ENCODE measurements at places on chromosomes 1 and 21.

DNA sequence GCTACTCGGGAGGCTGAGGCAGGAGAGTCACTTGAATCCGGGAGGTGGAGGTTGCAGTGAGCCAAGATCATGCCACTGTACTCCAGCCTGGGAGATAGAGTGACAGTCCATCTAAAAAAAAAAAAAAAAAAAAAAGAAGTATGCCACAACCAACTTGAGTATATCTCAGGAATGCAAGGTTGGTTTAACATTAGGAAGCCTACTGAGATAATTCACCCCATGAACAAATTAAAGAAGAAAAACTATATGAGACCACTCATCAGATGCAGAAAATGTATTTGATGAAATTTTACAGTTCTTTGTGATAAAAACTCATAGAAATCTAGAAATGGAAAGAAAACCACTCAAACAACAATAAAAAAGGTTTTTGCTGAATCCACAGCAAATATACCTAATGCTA lies 373.8 kb downstream of the LMO4 start:
- DNase-seq, result no peak

DNA sequence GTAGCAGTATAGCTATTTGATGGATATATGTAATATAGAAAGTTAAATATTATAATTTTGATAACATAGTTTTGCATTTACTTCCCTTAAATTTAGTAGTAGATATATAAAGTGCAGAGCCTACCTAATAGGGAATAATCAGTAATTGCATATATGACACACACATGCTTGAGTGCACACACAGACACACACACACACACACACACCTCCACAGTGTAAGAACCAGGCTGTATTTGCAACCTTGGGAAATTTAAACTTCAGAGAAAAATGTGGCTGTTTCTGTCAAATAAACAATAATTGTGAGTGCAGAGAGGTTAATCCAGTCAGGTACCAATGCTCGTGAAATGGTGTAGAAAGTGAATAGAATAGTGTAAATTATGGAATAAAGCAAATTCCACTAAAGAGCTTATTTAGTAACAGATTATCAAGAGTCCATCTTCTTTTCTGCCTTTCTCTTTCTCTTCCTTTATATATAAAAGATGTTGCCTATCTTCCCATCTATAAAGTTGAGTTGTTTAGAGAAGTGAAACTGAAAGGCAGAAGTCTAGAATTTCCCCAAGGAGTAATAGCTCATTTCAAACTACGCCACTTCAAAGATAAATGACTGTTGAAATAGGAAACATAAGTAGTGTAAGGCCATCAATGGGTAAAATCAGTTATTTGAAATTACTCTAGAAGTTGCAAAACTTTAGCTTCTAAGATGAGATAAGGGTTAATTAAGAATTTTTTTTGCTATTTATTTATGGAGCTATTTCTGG lies 273.7 kb downstream of the SRGAP2C start:
- DNase-seq, result no peak

GRCh38 chr21:26067836-26068594 lies 102.6 kb downstream of the APP start:
- DNase-seq, result no peak

DNA sequence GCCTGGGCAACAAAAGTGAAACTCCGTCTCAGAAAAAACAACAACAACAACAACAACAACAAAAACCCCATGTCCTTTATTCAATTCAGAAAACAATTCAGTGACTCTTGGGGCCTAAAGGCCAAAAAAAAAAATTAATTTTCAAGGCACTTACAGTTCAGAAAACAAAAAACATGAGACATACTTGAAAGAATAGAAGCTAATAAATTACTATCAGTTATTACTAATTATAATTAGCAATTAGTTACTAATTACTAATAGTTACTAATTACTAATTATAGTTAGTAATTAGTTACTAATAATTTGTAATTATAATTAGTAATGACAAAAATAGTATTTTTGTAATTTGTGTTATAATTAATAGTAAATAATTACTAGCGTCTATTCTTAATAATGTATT lies 56.8 kb upstream of the MPC2 start:
- DNase-seq, result no peak

GRCh38 chr1:186730951-186731729 lies 50.9 kb upstream of the PTGS2 start:
- DNase-seq, result no peak

GRCh38 chr1:30615816-30616590 lies 107.4 kb downstream of the MATN1 start:
- DNase-seq, result no peak

DNA sequence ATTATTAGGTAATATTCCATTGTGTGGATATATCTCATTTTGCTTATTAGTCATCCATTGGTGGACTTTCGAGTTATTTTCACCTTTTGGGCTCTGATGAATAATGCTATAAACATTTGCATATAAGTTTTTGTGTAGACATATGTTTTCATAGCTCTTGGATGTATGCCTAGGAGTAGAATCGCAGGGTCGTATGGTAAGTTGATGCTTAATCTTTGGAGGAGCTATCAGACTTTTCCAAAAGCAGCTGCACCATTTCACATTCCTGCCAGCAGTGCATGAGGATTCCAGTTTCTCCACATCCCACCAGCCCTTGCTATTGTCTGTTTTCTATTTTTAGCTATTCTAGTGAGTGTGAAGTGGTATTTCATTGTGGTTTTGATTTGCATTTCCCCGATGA lies 120.3 kb upstream of the TMEM51 start:
- DNase-seq, result peak; percentile 36

GRCh38 chr1:164581762-164582161 lies 22.8 kb downstream of the PBX1 start:
- DNase-seq, result no peak

DNA sequence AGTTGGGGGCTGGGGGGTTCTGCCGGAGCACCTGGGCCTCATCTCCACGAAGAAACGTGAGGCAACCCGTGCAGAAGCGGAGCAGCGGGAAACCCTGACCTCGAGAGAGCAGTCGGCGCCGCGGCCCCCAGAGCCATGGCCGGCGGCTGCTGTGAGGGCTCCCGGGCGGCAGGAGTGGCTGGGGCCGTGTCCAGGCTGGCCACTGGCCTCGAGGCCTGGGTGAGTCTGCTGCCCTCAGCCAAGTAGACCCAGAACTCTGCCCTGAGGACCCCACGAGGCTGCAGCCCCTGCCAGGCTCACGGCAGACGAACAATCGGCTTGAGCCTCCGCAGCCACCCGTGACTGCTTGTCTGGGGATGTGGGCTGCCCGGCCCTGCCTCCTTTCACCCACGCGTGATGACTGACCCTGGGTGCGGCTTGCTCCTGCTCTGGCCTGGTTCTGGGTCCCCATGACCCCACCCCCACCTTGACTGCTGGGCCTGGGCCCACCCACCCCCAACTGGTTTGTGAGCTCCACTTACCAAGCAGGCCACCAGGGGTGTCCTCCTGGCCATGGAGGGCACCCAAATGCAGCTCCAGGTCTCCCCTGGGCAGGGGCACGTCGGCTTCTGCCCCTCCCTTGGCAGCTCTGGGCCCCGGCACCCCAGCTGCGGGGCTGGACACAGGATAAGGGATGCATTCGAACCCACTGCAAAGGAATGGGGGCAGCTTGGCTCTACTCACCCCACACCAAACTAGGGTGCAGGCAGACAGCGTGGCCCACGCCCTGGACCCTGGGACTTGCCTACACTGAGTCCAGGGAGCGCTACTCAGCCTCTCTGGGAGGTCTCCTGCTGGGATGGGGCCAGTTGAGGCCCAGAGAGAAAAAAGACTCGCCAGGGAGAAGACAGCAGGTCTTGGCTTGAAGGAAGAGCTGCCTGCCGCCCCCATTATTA lies 34.2 kb downstream of the MORN1 start:
- no peak for DNase-seq

- DNase-seq, result peak; percentile 97
These were observed 326.0 kb upstream of the RUNX1 start for GRCh38 chr21:35375115-35375514.

GRCh38 chr1:155518484-155518883 lies 44.1 kb downstream of the ASH1L start:
- no peak for DNase-seq

DNA sequence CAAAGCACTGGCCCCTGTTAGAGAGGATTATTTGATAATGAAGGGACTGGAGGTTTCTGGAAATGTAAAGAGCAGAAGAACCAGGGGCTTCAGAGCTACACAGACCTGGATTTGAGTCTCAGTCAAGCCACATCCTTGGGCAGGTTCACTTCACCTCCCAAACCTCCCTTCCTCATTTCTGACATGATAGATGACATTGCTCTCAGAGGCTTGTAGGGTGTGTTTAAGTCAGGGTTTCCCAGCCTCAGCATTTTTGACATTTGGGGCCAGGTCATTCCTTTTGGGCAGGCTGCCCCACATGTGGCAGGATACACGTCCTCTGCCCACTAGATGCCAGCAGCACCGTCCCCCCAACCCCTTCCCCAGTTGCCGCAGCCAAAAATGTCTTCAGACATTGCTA lies 474.6 kb downstream of the MATN1 start:
- DNase-seq, result no peak

GRCh38 chr1:213600879-213601278 lies 386.9 kb upstream of the PROX1 start:
- DNase-seq, result no peak

DNA sequence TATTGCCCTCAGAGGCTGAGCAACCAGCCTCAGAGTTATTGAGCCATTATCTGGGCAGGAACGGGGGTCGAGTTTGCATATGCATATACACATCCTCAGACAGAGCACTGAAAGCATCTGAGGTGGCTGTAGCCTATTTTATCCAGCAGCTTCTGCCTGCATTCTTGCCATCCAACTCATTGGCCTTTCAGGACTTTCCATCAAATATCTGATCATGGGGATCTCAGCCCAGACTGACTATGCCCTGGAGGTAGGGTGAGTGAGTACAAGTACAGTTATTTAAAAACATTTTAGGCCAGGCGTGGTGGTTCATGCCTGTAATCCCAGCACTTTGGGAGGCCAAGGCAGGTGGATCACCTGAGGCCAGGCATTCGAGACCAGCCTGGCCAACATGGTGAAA lies 1.8 kb upstream of the MTF1 start:
- DNase-seq, result no peak

DNA sequence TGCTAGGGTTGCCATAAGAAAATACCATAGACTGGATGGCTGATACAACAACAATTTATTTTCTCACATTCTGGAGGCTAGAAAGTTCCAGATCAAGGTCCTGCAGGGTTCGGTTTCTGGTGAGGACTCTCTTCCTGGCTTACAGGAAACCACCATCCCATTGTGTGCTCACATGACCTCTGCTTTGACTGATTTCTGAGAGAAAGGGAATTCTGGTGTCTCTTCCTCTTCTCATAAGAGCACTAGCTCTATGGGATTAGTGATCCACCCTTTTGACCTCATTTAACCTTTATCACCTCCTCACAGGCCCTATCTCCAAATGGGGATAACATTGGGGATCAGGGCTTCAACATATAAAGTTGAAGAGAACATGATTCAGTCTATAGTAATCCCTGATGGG lies 47.5 kb downstream of the MRPL39 start:
- DNase-seq, result no peak

GRCh38 chr1:235074523-235075047 lies 54.1 kb downstream of the TOMM20 start:
- peak; percentile 92 for DNase-seq

GRCh38 chr1:233082778-233083550 lies 132.6 kb downstream of the NTPCR start:
- DNase-seq, result no peak

DNA sequence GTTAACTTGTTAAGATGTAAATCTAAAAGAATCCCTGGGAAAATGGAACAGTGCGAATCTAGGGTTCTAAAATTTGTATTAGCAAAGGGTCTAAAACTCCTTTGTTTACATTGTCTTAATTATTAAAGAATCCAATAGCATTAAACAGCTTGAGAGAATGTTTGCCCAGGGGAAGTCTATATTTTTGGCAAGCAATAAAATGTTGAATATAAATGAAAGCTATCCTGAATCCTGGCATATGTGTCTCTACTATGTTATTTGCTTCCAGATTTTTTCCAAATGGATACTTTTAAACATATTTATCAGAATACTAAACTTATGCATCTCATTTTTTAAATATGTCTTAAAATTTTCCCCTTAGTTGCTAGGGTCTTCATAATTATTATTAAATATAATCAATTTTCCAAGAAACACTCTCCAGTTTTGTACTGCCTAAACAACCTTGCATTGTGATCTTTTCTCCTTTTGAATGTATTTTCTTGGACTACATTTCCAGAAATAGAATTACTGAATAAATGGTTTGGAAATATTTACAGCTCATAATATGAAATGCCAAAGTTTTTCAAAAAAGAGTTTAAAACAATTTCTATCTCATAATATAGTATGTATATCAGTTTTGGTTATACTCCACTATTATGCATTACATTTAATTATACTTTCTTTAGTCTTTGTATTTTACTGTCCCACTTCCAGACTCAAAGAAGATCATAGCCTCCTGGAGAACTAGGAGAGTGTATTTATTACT lies 304.8 kb downstream of the USP25 start:
- no peak for DNase-seq

- peak; percentile 42 for DNase-seq
These were observed 6.6 kb downstream of the CMPK1 start for GRCh38 chr1:47340227-47340626.

All from AG10803 (cell line).